CD4-positive, alpha-beta T cell treated with Interleukin-12 subunit alpha and Interleukin-12 subunit beta, for 1 hour (primary cell): ENCODE measurements at places on chromosomes 12 and 14.
A peak's percentile ranks its signal among the peaks of the same experiment; 100 is the strongest.

GRCh38 chr12:116360579-116361413, 83.3 kb upstream of the MED13L start:
- DNase-seq: no peak

GRCh38 chr12:43286986-43287385, 265.0 kb downstream of the ADAMTS20 start:
- DNase-seq: no peak

DNA sequence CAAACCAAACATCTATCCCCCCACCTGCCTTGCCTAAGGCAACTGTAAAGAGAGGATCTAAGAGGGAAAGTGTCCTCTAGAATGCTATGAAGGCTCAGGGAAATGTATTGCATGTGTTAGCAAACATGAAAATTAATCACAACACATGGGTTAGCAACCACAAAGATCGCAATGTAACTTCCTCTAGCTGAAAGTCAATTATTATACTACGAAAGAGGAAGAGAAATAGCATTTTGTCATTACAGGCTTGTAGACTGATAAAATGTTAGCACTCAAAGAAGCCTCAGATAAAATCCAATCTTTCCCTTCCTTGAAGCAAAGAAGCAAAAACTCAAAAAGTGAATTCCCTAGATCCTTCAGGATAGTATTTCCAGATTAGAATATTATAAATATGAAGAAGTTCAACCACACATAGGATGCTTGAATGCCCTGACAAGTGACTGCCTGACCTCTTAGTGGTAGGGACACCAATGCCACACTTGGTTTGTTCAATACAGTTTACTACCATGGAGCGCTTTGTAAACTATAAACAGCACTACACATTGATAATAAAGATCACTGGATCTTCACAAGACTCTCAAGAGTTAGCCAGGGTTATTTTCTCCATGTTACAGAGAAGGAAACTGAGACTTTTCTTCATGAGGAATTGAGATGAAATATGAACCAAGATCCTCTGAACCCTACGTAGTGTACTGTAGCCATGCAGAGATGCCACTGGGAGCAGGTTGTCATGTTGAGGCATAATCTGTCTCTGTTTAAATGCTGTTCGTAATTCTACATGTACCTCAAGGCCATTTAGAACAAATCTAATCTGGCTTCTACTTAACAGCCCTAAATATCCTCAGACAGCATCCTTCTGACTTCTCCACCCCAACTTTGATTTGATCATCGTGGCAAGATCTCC, 100.7 kb downstream of the ITPR2 start:
- DNase-seq: no peak

GRCh38 chr14:25488961-25489360, 439.0 kb upstream of the STXBP6 start:
- DNase-seq: no peak

DNA sequence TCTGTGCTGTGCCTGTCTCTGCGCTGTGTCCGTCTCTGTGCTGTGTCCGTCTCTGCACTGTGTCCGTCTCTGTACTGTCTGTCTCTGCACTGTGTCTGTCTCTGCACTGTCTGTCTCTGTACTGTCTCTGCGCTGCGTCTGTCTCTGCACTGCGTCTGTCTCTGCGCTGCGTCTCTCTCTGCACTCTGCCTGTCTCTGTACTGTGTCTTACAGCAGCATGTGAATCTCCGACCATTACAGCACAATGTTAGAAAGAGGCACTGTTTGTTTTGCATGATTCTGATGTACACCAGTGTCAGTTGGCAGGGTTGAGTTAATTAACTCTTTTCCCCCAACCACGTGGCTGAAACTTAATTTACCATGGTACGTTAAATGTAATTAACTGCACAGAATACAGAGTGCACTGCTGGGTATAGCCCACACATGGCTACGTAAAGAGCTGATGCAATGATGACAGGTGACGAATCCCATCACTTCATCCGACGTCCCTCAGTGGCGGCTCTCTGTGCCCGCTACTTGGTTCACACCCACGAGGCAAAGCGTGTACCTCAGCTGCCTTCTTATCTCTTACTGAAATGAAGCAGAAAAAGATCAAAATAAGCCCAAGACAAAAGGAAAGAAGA, 127.7 kb upstream of the SFSWAP start:
- DNase-seq: no peak

- DNase-seq: no peak
Observed at GRCh38 chr14:59292028-59292427, 103.6 kb downstream of the DAAM1 start.

GRCh38 chr12:130831876-130832405, 7.1 kb downstream of the STX2 start:
- DNase-seq: no peak

GRCh38 chr14:59707778-59708561, 131.4 kb upstream of the CCDC175 start:
- DNase-seq: no peak

GRCh38 chr12:56124133-56124532, 3.9 kb upstream of the ESYT1 start:
- DNase-seq: no peak

GRCh38 chr12:94730847-94731246, 80.5 kb upstream of the TMCC3 start:
- no peak for DNase-seq

DNA sequence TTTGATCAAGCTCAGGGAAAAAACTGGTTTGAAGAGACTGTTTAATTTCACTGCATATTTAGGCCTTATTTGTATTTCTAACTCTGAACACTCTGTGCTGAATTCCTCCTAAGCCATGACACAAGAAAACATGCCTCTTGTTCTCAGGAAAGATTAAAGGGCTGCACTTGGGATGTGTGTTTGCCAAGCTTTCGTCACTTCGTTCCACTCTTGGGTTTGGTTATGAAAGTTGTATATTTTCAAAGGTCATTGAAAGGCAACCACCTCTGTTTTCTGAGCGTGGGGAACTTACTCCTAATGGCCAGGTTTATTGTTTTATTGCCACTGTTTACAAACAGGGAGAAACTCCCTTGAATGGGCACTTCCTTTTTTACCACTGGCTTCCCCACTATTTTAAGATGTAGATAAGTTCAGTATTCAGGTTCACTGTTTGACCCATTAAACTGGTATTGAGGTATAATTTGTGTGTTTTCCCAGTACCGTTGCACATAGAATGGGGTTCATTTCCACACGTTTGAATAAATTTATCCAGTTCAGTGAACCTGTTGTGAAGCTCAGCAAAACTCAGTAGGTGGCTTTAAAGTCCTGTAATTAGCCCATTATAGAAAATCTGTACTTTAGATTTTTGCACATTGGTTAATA, 65.3 kb downstream of the NKX2-1 start:
- DNase-seq: no peak

GRCh38 chr12:122067966-122068365, 10.6 kb upstream of the MLXIP start:
- peak; percentile 36 for DNase-seq

GRCh38 chr12:79140711-79141110, 276.1 kb downstream of the SYT1 start:
- DNase-seq: no peak

DNA sequence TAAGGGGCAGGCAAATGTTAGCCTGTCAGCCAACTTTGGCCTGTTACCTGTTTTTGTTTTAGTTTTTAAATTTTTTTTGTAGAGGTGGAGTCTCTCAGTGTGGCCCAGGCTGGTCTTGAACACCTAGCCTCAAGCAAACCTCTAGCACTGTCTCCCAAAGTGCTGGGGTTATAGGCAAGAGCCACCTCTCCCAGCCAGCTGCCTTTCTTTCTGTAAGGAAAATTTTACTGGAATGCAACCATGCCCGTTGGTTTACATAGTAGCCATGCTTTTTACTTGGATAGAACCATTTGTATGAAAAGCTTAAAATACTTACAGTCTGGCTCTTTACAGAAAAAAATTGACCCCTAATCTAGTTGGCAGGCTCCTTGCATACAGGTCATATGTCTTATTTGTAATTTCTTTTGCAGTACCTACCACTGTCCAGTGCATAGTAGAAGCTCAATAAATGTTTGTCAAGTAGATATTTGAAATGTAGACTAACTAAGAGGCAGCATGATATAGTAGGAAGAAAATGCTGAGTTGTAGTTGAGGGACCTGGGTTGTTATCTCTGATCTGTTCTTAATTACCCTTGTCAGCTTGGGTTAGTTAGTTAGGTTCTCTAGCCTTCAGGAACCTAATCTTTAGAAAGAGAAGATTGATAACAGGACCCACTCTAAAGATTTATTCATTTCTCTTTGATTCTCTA, 4.7 kb downstream of the MDM2 start:
- no peak for DNase-seq

- DNase-seq: no peak
Observed at GRCh38 chr12:25119020-25119419, 75.9 kb downstream of the DNAI7 start.

- no peak for DNase-seq
Observed at GRCh38 chr14:32319368-32320049, 9.6 kb upstream of the AKAP6 start.

DNA sequence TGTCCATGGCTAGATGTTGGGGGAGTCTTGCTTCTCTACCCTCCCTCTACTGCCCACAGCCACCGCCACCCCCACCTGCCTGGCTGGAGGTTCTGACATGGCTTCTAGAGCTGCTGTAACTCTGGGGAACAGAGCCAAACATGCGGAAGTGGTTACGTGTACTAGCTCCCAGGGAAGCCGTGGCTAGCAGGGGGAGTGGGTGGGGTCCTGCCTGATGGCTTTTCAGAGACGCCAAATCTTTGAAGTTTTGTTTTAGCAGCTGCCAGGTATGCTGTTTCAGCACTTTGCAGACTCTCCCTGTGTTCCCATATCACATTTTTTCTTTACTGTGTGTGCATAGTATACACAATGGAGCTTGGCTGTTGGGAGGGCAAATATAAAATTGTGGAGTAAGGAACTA, 150.3 kb downstream of the TGFB3 start:
- peak; percentile 57 for DNase-seq

- DNase-seq: no peak
Observed at GRCh38 chr14:29390081-29390832, 537.4 kb downstream of the PRKD1 start.

GRCh38 chr14:68651075-68651474, 141.8 kb downstream of the ZFP36L1 start:
- no peak for DNase-seq

GRCh38 chr12:124248941-124249825, 45.7 kb upstream of the RFLNA start:
- DNase-seq: no peak

DNA sequence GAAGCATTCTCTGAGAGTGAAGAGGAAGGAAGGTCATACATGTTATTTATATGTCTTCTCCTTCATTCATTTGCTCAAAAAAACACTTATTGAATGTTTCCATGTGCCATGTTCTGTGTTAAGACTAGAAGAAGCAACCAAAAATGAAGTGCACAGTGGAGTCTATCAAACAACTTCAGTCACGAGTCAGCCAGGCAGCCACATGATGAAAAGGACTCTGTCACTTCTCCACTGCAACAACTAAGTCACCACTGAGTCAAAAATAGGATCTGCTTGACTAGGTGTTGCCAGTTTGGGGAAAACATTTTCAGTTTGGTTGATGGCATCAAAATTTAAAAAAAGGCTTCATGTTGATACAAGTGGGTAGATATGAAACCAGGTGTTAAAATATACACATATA, 142.5 kb downstream of the PDE3A start:
- DNase-seq: no peak

GRCh38 chr12:52050116-52050757, 1.0 kb upstream of the NR4A1 start:
- DNase-seq: peak; percentile 70

GRCh38 chr14:74915426-74915825, 7.6 kb downstream of the RPS6KL1 start:
- no peak for DNase-seq

DNA sequence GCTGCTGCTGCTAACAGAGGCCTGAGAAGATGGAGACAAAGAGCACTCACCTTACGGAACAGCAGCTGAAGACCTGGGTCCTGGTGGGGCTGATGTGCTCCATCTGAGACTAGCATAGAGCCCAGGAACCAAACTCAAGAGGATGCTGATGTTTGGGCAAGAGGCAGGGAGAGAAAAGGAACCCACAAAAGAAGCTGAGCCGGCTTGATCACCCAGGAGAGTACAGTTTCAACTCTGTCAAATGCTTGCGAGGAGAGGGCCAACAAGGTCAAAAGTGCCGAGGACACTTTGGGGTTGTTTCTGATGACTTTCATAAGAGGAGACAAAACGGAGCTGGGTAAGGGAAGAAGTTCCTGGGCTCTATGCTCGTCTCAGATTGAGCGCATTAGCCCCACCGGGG, 17.3 kb upstream of the NT5DC3 start:
- no peak for DNase-seq

DNA sequence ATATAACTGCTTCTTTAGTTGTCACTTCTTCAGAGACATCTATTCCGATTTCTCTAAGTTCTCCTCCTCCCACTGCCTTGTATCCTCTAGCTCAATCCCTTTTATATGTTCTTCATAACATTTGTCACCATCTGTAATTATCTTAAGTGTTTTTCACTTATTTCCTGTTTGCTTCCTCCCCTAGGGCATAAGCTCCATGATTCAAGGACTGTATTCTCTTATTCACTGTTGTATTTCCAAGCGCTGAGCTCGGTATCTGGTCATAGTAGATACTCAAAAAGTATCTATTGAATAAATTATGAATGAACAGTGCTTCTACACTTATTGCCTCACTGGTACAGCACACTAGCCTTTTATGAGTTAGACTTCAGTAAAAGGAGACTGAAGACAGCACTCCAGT, 109.0 kb upstream of the TMPO start:
- DNase-seq: no peak

GRCh38 chr12:41339784-41340183, 151.7 kb downstream of the PDZRN4 start:
- DNase-seq: no peak

DNA sequence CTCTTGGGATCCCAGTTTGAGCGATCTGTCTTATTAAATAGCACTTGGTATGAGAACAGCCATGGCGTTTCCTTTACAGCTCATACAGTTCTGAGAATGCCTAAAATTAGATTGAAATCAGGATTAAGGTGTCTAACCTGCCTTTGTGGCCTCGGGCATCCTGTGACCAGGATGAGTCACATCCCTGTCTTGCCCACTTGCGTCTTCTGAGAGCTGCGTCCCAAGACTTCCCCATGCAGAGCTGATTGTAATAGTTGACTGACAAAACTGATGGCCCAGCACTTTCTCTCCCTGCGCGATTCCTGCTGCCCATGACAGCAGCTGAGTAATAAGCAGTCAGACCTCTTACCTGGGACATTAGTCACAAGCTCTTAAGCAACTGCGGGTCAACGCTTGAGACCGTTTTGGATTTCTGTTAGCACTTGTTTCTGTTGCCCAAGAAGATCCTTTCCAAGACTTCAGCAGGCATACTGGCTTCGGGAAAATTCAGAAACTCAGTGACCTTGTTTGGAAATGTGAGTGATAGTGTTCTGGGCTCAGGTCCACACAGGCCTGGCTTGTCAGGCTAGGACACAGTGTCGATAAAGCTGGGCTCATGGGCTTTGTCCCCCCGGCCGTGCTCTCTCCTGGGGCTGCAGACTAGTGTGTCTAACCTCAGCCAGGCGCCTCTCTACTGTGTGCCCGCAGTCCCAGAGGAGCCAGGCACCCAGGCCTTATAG, 169.9 kb upstream of the HIF1A start:
- DNase-seq: peak; percentile 54

- DNase-seq: peak; percentile 40
Observed at GRCh38 chr12:1662761-1663439, 28.0 kb upstream of the ADIPOR2 start.
